ENCODE measurements at places on chromosomes 1 and 21.
A peak's percentile ranks its signal among the peaks of the same experiment; 100 is the strongest.

GRCh38 chr1:201230676-201231075, 40.1 kb downstream of the IGFN1 start:
- DNase-seq: no peak

DNA sequence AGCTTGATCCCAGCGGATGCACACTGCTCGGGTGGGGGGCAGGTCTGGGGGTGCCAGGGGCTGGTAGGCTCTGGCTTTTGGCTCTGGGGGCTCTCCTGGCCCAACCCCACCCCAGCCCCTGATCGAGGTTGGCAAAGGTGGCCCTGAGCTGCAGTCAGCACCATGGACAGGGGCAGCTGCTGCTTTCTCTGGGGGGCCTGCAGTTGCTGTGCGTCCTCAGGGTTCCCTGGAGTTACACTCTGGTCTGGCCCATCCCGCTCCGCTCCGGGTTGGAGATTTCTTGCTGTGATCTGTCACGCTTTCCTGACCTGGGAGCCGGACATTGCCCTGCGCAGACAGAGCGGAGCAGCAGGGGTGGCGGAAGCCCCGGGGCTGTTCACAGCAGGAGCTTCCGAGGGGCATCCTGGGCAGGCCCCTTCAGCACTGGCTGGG, 8.0 kb upstream of the PLCH2 start:
- no peak for DNase-seq

DNA sequence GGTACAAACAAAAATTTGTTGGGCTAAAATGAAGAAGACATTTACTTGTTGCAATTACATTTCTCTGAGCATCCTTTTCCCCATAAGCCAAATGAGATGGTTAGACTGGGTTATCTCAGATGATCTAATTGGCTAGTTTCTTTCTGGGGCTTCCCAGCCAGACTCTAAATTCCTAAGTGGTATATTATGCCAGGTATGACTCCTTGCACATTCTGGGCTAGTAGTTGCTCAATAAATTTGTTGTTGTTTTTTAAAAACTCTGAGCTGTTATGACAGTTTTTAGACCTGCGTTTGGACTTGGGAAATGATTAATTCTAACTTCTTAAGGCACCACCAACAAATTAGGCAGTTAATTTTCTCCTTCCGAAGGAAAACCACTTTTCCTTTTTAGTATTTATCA, 66.1 kb downstream of the UCK2 start:
- DNase-seq: no peak

DNA sequence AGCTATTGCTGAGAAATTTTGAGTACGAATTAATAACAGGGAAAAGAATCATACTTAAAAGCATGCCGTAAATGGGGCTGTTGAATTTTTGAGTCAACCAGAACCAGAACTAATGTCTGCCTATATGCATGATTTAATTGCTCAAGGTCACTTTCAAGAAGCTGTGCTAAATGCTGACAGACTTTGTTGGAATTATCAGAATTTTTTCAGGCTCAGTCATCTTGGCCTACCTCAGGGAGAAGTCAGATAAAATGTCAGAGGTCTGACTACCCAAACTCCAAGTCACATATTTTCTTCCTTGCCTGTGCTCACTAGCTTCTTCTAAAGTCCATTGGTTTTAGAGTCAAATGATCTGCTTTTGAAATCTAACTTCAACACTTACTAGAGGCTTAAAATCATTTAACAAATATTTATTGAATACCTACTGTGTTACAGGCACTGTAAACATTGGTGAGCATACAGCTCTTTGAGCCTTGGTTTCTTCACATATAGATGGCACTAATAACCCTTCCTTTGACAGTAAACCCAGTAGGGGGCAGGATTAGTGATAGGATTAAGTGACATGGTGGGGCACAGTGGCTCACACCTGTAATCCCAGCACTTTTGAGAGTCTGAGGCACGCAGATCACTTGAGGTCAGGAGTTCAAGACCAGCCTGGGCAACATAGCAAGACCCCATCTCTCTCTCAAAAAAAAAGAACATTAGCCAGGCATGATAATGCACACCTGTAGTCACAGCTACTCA, 121.2 kb upstream of the SLC44A3 start:
- DNase-seq: peak; percentile 79

GRCh38 chr1:101069158-101069557, 43.6 kb upstream of the DPH5 start:
- no peak for DNase-seq

- DNase-seq: no peak
Measured at GRCh38 chr1:30423570-30423969, 299.8 kb downstream of the MATN1 start.

- no peak for DNase-seq
Measured at GRCh38 chr1:1436630-1437032, 1.1 kb downstream of the VWA1 start.

DNA sequence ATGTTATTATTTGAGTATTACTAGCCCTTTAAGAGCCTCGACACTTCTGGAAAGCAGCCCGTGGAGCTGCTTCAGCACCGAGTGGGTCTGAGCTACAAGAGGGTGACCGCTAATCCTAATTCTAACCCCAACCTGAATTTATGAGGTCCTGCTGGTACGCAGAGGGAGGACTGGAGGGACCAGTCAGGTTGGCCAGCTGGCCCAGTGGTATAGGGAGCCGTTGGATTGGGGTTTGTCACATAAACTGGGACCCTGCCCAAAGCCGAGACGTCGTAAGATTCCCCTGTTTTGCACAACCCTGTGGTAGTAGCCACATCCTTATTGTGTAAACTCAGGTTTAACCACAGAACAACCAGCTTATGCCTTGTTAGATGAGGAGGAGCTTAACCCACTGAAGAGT, 60.8 kb upstream of the F3 start:
- no peak for DNase-seq

GRCh38 chr1:170097449-170097948, 23.0 kb upstream of the KIFAP3 start:
- no peak for DNase-seq

DNA sequence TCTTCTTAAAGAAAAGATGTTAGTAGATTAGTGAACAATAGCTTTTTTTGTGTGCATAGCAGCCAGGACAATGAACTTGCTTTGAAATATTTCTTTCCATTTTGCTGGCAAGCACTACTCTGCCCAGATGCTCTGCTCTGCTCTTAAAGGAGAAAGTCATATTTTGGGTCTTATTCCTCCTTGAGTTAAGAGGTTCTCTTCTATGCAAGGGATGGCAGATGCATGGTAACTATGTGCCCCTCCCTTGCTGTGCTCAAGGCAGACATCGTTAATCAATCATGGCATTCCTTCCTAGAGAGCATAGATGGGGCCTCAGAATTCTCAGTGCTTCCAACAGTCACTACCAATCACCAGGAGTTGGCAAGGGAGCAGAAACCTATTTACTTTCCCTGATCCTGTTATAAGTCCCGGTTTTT, 27.6 kb downstream of the NIPAL3 start:
- no peak for DNase-seq

DNA sequence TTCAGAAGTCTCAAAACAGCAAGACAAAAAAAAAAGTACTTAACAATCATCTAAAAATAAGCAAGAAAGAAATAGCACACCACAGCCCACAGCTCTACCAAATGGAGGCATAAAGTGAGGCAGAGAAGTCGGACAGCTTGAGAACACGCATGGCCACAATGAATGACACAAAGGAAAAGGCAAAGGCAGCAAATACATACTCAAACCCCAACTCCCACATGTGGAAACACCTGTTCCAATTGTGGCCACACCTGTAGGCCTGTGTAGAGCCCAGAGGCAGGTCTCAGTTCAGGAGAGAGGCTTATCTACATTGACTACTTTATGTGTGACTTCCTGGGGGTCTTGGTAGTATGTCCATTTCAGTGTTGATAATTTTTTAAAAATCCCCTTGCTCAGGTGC, 543.5 kb downstream of the LMO4 start:
- DNase-seq: no peak

DNA sequence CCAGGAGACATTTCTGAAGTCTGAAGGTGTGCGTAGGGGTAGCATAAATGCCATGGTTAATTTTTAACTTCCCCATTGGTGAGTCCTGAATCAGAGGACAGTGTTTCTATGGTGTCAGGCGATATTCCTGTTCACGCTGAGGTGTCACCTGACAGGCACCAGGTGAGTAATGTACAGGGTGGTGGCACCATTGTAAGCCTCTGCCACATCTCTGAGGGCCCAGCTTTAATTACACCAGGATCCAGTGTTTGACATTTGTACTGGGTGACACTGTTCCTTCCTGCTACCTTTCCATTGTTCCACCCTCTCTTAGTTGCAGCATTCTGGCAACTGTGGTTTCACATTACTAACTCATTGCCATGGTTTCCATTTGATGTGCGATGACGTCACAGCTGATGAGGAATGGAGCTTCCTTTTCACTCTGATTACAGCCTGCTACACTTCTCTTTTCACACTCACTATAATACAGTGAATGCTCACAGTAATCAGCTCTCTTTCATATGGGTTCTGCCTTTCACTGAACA, 40.6 kb upstream of the MARK1 start:
- no peak for DNase-seq

- no peak for DNase-seq
Measured at GRCh38 chr1:234258071-234258470, 115.2 kb upstream of the COA6 start.

DNA sequence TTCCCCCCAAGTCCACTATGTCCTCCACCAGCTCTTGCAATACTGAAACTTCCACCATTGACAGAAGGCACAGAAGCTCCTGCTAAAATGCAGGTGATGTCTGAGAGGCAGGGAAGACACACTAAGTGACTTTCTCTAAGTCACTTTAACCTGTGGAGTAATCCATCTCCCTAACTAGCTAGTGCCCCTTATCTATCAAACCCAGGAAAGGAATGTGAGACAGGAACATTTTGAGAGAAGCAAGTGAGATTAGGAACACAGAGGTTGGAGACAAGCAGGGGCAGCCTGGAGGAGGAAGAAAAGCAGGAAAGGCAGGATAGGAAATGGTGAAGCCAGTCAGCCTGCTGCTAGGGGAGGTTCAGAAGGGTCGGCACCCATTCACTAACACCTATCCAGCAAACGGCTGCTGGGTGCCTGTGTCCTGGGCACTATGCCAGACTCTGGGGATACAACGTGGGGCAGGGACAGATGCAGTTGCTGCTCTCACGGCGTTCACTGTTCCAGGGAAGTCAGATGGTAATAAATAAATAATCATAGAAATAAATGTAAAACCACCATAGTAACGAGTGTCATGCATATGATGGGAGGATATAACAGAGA, 7.0 kb downstream of the GPA33 start:
- no peak for DNase-seq

DNA sequence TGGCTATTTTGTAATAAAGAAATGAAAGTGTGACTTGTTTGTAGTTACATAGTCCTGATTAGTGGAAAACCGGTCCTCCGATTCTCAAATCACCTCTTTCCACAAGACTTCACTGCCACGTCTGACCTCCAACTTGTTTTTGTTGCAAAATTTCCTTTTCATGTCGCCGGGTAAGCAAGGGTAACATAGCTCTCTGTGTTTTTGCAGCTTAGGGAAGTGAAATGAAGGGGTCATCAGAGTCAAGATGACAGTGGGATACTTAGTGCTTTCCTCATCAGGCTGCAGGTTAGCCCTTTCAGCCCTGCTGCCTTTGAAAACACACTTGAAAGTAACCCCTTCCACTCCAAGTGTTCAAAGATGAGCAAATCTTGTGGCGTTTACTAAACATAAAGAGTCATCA, 217.9 kb downstream of the USP25 start:
- DNase-seq: no peak

GRCh38 chr1:68558321-68559026, 61.6 kb upstream of the DEPDC1 start:
- no peak for DNase-seq

All from HS-5 (cell line).